ENCODE measurements at places on chromosomes 7 and 10. TPM values are rescaled to one million over a fixed set of nuclear protein-coding genes. Genes with fewer than 3 reads are reported as not detected.

DNA sequence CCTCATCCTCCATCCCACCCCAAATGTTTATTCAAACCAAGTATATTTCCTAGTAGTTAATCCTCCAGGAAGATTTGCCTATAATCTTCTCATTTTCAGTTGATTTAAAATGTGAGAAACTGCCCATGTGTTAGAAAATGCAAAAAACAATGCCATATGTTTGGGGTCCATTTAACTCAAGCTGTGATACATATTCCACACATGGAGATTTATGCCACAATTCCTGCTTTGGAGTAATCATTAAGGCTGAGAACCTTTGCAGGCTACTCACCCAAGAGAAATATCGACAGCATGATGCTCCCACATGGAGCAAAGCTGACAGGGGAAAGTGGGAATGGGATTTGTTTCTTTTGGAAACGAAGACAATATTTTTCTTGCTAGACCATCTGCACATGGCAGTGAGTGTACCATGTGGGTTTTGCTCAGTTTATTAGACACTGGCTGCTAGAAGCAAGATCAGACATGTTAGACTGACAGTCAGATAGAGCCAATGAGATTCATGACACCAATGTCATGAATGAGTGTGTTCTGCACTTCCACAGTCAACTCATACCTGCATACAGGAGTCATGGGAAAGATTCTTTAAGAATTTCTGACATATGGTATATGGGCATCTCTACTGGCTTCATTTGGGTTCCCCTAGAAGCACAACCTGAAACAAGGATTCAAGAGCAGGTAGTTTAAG lies 3.4 kb upstream of the GRM8 start:
- no peak overlapping the region for H3K27ac ChIP-seq
- no peaks in the 10 kb centered on the region for H3K27me3 ChIP-seq
- DNase-seq = no peak
- H3K36me3 ChIP-seq = no peaks in the 10 kb centered on the region

- H3K27ac ChIP-seq = no peak overlapping the region
- no peaks in the 10 kb centered on the region for H3K27me3 ChIP-seq
- DNase-seq = no peak
- H3K4me3 ChIP-seq = no peak overlapping the region
Observed at GRCh38 chr10:84294766-84295447, 33.5 kb upstream of the CCSER2 start.

DNA sequence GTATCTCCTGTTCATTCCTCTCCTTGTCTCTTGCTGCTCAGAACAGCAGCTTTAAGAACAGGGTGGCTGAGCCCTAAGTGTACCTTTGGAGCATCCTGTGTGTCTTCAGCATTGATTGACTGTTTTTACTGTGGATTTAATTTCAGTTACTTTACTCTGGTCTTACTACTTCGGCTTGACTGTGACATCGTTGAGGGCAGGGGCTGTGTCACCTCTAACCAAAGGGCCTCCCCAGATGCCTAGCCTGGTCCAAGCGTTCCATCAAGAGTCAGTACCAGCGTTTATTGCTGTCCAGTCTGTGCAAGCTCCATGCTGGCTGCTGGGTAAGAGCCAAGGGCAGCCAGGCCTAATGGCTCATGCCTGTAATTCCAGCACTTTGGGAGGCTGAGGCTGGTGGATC lies 32.4 kb downstream of the CCM2 start:
- no peaks in the 10 kb centered on the region for H3K27me3 ChIP-seq
- no peak overlapping the region for H3K4me3 ChIP-seq
- no peaks in the 10 kb centered on the region for H3K36me3 ChIP-seq

Gene MXI1
- 78.8 TPM for total RNA-seq

- H3K4me1 ChIP-seq = peaks cover 17% of the 10 kb centered on the region
- no peak overlapping the region for H3K27ac ChIP-seq
- H3K36me3 ChIP-seq = no peaks in the 10 kb centered on the region
- H3K4me3 ChIP-seq = no peak overlapping the region
- DNase-seq = no peak
- no peaks in the 10 kb centered on the region for H3K27me3 ChIP-seq
Observed at GRCh38 chr7:135712182-135712782, 15.7 kb downstream of the SLC13A4 start.

Gene NEUROD6
- total RNA-seq = not detected

DNA sequence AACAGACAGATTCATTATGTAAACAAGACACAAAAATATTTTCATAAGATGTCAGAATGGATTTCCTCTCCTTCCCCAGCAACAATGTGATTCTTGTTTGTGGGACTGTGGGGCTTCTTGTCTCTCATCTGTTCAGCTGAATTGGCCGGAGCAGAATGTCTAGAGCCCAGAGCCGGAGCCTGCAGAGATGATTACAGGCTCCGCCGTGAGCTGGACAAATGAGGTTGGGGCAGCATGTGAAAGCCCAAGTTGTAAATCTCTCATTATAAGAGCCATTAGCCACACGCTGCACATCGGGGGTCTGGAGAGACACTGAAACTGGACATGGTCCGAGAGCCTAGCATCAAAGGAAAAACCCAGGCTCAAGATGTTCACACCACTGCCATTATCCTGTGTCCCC lies 137.0 kb upstream of the ADAM12 start:
- H3K27ac ChIP-seq = no peak overlapping the region
- no peaks in the 10 kb centered on the region for H3K36me3 ChIP-seq
- no peak for DNase-seq
- H3K4me3 ChIP-seq = no peak overlapping the region
- no peaks in the 10 kb centered on the region for H3K27me3 ChIP-seq

DNA sequence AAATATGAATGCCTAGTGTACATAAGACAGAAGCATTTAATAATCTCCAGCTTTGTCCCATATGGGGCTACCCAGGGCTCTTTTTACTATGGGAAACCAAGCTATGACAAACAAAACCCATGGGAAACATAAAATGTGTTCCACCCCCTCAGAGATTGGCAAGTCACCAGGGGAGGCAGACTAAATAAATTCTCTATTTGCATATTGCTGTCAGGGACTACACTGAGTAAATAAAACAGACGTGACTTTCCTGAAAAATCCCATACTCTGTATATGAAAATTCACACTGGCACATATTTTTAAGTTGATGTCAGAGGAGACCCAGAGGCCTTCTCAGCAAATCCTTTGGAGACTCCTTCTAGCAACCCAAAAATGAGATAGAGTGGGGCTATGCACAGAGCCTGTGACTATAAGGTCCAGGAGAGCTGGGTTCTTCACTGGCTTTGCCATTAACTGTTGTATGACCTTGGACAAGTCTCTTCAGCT lies 44.0 kb upstream of the HPSE2 start:
- H3K27ac ChIP-seq = no peak overlapping the region
- no peaks in the 10 kb centered on the region for H3K27me3 ChIP-seq
- DNase-seq = no peak
